NCI-H1417 (cell line): ENCODE measurements at places on chromosomes 3 and 15.

- DNase-seq, result no peak
Measured at GRCh38 chr3:87307805-87308204, 31.4 kb upstream of the POU1F1 start.

- peak; percentile 7 for DNase-seq
Measured at GRCh38 chr15:40358471-40359353, 693 bp downstream of the DISP2 start.

DNA sequence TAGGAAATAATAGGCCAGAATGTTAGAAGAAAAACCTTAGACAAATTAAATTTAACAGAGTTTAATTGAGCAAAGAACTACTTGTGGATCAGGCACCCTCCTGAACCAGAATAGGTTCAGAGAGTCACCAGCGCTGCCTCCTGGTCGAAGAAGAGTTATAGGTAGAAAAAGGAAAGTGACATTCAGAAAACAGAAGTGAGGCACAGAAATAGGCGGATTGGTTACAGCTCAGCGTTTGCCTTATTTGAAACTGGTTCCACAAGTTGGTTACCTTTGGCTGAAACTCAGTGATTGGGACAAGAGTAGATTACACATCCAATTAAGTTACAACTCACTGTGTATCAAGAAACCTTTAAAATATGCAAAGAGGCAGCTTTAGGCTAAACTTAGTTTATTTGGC, 4.4 kb downstream of the AADAC start:
- DNase-seq, result no peak

DNA sequence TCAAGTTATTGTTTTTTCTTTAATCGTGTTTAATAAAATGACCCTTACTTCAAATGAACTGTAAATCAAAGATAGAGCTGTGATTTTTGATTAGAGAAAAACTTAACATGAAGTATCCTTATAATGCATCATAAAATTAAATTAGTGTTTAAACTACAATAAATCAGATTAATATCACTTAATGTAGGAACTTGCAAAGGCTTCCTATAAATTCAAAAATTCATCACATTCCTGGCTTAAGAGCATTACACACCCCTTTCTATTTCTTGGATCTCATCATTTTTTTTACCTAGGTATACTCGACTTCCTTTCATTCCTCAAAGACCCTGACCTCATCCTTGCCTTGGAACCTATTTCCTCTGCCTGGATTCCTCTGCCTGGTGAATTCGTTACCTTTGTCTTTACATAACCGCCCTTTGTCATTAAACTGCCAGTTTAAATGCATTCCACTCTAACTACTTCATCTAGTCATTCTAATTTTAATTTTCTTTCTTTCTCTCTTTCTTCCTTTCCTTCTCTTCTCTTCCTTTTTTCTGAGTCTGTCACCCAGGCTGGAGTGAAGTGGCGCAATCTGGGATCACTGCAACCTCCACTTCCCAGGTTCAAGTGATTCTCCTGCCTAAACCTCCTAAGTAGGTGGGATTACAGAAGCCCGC, 1244.5 kb downstream of the OTOL1 start:
- no peak for DNase-seq

DNA sequence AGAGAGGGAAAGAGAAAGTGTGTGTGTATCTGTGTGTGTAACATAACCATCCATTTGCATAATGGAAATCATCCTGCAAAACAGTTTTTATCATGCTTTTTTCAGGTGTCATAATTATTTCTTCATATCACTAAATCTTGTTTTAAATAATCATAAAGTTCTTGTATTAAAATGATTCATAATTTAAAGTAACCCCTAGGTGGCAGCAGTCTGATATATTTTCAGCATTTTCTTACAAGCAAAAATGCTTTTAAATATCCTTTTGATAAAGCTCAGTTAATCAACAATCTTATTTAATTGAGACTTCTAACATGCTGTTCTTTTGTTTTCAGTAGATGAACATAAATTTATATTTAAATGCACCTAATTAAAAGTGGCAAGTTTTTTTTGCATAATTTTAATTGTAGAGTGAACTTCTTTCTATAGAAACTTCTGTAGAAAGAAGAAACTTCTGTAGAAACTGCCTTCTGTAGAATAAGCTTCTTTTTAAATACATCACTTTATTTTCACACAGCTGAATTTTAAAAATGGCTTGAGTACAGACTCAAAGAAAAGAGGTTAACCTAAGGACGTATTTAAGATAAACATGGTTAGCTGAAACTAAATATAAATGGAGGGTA, 72.5 kb downstream of the OPA1 start:
- DNase-seq, result peak; percentile 67

- no peak for DNase-seq
Measured at GRCh38 chr15:80396096-80396495, 8.1 kb upstream of the ARNT2 start.

DNA sequence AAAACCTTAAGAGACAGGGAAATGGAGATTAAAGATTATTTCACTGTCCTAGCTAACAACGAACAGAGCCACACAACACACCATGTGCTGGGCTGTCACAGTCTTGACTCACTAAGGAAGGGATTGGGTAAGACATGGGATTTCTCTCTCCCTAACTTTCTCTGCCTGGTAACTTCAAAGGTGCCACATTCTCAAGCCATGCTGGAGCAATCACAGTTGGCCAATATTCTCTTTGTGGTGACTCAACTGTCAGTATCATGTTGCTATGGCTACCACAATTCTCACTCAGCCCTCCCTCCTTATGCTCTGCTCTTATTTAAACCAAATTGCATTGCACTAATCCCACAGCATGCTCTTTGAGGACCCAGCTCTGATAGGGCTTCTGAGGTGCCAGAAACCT, 74.0 kb downstream of the OXNAD1 start:
- no peak for DNase-seq

GRCh38 chr3:39272191-39272590, 7.6 kb downstream of the CX3CR1 start:
- DNase-seq, result no peak

DNA sequence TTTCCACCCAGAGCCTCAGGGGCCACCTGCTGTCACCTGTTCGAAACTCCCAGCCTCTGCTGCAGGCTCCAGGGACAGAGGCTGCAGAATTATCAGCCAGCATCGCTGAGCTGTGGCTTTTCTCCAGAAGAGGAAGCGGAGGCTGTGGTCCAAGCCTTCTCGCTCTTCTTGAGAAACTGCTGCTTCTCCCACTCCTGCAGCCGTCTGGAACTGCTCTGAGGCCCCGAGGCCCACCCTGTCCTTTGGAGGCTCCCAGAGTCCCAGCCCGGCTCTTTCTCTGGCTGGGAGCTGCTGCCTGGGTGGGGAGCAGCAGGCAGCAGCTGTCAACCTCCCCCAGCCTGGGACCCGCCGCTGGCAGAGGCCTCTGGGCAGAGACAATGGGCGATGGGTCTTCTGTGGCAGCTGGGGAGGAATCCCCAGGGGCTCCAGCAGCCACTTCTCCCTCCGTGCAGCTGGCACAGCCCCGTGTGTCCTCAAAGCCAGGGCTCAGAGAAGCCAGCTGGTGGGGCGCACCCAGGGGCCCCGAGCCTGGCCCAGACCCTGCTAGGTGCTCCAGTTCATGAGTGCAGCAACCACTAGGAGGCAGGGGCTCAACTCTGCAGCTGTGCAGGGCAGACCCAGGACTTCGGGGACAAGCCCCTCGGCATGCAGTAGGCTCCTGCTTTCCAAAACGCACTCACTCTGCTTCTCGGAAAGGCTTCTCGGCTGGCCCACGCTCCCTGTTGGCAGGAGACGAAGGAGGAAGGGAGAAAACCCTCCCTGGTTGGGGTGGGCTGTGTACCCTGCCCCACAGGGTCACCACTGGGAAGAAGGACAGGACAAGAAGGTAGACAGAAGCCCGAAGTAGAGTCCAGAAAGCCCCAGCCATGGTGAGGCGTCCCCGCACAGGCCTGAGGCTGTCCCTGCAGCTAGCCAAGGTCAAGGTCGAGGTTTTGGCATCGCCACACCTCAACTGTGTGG, 49.9 kb upstream of the FURIN start:
- peak; percentile 56 for DNase-seq

DNA sequence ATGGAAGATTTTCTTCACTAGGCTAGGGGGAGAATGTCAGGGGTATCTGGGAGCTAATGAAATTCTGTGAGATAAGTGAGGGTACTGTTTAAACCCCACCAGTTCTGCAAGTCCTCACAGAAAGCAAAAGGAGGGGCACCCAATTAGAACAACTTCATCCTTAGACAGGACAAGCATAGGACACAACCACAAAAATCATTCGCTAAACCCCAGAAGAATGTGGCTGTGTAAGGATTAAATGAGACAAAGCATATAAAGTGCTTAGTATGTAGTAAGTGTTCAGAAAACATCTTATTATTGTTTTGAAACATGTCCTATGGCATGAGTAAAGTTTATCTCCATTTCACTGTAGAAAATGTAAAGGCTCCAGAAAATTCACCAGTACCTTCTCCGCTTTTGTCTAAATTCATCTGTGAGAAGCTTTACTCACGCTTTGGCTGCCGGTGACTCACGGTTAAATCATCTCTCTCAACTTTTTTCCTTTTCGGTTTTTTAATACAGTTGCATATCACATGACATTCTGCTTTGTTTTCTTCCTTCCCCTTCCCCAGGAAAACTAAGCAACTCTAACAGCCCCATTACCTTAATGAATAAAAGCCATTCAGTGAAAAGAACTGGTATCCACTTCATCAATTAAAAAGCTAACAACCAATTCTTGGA, 1.7 kb downstream of the CLRN1 start:
- no peak for DNase-seq

GRCh38 chr3:181629711-181630110, 82.0 kb upstream of the SOX2 start:
- DNase-seq, result no peak

DNA sequence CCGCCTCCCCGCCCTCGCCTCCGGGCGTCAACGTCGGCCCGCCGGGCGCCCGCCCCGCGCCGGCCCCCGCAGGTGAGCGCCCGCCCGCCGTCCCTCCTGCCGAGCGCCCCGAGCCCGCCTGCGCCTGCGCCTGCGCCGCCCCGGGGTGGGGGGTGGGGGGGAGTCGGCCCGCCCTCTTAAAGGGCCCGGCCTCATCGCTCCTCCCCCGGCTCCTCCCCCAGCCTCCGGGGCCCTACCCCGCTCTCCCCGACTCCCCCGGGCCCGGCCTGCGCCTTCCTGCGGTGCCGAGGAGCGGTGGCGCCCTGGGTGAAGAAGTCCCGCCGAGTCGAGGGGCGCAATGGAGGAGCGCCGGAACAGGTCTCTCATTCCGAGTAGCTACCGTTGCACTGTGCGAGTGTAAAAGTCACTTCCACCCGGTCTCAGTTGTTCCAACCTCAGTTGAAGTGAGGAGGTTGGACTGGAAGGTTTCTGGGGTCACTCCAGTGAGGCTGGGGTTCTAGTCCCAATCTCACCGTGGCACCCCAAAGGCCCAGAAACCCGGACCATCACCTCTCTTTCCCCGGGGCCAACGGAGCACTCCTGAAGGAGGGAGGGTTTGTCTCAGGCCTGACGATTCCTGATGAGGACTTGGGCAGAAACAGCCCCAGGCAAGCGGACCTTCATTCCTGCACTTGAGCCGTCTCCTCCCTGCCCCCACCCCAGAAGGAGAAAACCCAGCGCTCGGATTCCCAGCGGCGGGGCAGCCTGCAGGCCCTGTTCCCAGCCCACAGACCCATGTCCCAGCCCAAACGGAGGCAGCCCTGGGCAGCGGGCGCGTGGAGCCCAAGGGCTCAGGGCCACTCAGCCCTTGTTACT, 1.5 kb upstream of the TNK2 start:
- DNase-seq, result peak; percentile 88

DNA sequence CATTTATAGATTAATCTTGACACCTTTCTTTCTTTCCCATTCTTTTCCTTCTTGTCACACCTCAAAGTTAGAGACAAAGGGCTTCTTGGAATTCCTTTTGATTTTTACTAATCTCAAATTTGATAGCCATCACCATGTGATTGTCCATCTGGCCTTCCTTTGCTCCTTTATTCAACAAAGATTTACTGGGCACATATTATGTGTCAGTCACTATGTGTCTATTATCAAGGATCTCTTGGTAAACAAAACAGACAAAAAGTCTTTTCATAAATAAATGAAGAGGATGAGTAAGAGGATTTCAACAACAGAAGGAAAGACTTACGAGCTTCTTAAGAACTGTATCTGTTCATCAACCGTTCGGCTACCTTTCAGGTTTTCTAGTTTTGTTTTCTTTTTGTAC, 56.5 kb downstream of the SAMMSON start:
- no peak for DNase-seq

- DNase-seq, result no peak
Measured at GRCh38 chr15:26972636-26973035, 1.7 kb downstream of the GABRG3 start.

DNA sequence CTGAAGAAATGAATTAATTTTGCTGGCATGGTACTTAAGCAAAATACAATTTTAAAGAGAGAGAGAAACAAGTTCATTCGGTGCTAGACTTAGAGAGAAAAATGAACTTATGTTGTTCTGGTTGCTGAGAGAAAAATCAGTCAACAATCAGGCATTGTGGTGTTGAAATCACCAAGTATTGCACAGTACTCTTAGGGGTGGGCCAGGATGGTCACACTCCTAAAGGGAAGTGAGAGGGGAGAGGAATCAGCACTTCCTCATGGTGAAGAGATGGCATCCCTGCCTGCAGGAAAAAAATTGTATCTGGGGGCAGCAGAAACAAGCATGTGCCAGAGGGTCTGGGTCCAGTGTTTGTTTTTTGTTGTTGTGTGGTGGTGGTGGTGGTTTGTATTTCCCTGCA, 7.0 kb upstream of the DMXL2 start:
- DNase-seq, result no peak

- no peak for DNase-seq
Measured at GRCh38 chr3:152556731-152557254, 278.1 kb upstream of the P2RY1 start.

- DNase-seq, result no peak
Measured at GRCh38 chr3:45640091-45640507, 45.5 kb downstream of the LIMD1 start.

DNA sequence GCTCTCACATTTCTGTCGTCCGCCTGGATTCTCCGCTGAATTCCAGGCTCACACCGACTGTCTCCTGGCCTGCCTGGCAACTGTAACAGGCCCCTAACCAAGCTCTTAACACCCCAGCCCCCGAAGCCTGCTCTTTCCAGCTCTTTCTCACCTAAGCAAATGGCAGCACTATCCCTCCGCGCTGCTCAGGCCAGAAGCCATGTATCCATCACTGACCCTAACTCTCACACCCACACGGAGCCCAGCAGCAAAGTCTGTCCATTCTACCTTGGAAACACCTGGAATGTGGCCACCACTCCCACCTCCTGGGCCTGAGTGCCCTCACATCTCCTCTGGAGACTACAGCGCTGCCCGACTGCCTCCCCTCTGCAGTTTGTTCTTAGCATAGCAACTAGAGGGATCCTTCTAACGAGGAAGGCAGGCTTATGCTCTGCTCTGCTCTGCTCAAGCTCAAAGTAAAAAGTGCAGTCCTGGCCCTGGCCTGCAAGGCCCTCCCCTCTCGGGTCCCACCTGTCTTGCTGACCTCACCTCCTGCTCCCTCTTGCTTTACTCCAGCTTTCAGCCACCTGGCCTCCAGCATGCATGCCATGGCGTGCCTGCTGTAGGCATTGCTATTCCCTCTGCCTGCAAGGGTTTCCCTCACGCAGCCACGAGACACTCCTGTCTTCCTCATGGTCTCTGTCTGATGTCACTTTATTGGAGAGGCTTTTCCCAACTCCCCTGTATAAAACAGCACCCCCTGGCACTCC, 27.2 kb downstream of the FEM1B start:
- peak; percentile 15 for DNase-seq
